Activated CD4-positive, alpha-beta T cell treated with anti-CD3 and anti-CD28 coated beads, Interleukin-2, amount 10 ng/mL, durations not matched to agents 7 days and 5 days (primary cell): ENCODE measurements at places on chromosomes 7 and 10. TPM values are rescaled to one million over a fixed set of nuclear protein-coding genes. Genes with fewer than 3 reads are reported as not detected.

DNA sequence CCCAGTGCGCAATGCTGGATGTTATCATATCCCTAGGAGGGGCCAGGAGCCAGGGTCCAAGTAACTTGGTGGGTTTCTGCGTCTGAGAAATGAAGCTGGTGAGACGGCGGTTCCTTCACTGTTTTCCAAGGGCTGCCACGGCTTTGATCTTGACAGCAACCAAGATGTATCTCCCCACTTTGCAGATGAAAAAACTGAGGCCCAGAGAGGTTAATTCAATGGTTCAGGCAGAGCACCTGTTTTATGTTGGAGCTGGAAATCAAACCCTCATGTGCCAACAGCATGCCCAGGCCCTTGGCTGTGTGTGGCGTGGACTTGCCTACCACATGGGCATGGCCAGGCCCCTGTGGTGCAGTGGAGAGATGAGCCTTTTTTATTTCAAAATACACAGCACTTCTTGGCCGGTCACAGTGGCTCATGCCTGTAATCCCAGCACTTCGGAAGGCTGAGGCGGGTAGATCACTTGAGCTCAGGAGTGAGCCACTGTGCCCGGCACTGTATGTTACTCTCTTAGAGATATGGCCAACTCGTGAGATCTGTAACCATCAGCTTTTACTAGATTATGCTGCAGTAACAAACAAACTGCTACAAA lies 225.2 kb upstream of the SH2B2 start:
- no peak for DNase-seq

- no peak for DNase-seq
These were observed 15.5 kb upstream of the LARP4B start for GRCh38 chr10:947051-947450.

GRCh38 chr10:114334301-114334700 lies 70.0 kb downstream of the AFAP1L2 start:
- no peak for DNase-seq

FAM25A gene
- not detected for total RNA-seq

DNA sequence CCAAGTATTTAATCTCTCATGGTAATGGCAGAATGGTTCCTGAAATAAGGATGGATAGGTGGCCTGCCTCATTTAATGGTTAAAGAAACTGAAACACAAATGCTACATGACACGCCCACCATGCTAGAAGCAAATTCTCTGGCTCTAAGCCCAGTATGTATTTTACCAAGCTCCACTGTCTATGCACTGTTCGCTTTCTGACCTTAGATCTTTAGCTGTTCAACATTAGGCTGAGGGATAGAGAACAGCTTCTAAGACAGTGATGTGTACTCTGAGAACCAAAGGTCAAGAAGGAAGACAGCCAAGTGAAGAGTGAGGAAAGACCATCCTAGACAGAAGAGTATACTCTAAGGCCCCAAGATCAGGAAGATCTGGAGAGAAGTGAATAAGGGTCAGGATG lies 26.6 kb downstream of the FAM3C start:
- DNase-seq: no peak

CUTC gene
- 20.2 TPM for total RNA-seq

- DNase-seq: no peak
These were observed 41.4 kb downstream of the GNA12 start for GRCh38 chr7:2802504-2803341.

DNTT gene
- not detected for total RNA-seq

DNA sequence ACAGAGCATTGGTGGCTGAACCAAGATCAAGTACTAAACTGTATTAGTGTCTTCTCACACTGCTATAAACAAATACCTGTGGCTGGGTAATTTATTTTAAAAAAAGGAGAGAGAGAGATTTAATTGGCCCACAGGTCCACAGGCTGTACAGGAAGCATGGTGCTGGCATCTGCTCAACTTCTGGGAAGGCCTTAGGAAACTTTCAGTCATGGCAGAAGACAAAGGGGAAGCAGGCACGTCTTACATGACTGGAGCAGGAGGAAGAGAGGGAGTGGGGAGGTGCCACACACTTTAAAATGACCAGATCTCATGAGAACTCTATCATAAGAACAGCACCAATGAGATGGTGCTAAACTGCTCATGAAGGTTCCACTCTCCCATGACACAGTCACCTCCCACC lies 95.2 kb upstream of the JCAD start:
- no peak for DNase-seq

DNA sequence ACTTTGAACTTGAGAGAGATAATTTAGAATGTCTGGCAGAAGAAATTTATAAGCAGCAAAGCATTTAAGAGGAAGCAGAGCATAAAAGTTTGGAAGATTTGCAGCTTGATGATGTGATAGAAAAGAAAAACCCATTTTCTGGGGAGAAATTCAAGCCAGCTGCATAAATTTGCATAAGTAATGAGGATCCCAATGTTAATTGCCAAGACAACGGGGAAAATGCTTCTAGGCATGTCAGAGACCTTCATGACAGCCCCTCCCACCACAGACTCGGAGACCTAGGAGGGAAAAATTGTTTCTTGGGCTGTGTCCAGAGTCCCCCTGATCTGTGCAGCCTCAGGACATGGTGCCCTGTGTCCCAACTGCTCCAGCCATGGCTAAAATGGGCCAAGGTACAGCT lies 263.6 kb upstream of the POT1 start:
- no peak for DNase-seq

DNA sequence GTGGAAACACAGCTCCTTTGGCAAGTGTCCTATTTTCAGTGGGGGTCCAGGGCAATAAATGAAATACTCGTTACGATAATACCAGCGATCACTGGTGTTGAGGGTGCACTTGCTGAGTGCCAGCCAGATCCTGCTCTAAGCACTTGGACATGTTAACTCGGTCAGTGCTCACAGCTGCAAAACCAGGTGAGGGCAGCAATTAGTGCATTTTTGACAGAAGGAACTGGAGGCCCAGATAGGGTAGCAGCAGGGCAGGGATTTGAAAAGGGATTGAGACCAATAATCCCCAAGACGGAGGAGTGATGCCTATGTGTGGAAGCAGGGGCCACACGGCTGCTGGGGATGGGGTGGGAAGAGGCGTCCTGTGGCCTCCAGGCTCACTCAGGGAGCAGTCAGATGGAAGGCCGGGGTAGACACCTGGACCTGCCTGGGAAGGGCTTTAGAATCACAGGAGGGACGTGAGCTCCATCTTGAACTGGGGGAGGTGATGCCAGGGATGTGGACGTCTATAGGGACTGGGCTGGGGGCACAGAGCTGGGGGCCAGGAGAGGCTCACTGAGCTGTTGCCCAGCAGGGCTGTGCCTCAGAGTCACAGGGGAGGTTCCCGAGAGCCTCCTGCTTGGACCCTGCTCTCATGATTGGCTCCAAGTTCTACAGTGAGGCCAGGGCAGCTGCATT lies 14.3 kb downstream of the PTPRE start:
- no peak for DNase-seq

- no peak for DNase-seq
These were observed 110.3 kb downstream of the MBL2 start for GRCh38 chr10:52662256-52662655.

- no peak for DNase-seq
These were observed 41.1 kb downstream of the VIPR2 start for GRCh38 chr7:159103382-159104187.

GRCh38 chr7:127673902-127674301 lies 21.9 kb downstream of the SND1 start:
- no peak for DNase-seq

EPO gene
- total RNA-seq: not detected

- no peak for DNase-seq
These were observed 500.6 kb upstream of the IGFBP3 start for GRCh38 chr7:46421441-46422230.

DNA sequence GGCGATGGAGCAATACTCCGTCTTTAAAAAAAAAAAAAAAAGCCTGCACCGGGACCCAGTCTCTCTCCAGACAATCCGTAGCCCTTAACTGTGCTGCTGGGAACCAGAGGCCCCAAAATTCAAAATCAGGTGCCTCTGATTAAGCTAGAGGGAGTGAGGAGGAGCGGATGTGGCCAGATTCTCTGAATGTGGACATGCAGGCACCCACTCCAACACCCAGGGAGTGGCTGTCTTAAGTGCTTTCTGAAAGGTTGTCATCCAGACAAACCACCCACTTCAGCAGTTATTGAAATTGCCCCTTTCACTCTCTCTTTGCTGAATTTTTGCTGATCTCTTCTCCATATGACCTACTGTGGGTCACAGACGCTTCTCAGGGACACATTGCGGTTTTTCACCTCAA lies 14.2 kb downstream of the NRP1 start:
- DNase-seq: no peak

DNA sequence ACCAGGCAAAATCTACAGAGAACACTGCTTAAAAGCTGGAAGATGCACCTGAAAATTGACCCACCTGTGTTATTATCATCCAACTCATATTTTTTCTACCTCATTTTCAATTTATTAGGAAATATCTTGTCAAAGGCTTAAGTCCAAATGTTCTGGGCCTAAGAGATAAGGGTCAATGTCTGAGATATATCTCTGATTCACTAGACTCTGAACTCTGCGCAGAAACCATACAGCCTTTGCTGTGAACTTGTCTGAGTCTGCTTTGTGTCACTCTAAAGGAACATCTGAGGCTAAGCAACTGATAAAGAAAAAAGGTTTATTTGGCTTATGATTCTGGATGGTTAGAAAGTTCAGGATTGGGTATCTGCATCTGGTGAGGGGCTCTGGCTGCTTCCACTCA lies 3.7 kb downstream of the PON1 start:
- no peak for DNase-seq

DNA sequence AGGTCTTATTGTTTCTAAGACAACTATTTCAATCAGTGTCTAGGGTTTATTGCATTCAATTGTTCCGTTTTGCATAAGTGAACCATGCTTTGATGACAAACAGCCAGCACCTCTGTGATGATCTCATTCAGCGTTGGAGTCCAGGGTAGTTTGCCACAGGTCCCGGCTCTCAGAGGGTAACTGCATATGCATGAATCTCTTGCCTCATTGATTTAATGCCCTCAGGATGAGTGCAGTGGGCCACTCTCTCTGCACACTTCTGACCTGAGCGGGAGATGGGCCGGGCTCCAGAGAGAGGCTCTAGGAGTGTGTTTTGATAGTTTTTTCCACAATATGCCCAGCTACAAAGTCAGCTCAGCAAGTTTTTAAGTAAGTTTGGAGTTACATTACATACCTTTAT lies 83.9 kb downstream of the HECW1 start:
- DNase-seq: no peak

- DNase-seq: no peak
These were observed 224.6 kb downstream of the RELN start for GRCh38 chr7:103764901-103765300.

DNA sequence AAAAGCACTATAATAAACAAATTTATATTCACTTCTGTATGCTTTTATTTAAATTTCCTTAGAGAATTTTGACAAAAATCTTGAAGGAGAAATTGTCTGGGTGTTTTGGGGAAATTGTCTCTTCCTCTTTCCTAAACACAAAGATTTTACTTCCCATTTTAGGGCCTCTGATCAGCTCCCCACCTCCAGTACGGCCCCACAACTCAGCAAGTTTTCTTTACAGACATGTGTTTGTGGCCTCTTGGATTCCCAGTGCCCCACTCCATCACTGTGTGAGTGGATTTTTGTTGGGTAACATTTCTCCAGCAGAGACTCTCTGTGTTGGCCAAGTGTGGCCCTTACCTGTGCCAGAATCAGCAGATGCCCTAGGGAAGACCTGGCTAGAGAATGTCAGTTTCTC lies 182.8 kb upstream of the CDC14C start:
- no peak for DNase-seq

DNA sequence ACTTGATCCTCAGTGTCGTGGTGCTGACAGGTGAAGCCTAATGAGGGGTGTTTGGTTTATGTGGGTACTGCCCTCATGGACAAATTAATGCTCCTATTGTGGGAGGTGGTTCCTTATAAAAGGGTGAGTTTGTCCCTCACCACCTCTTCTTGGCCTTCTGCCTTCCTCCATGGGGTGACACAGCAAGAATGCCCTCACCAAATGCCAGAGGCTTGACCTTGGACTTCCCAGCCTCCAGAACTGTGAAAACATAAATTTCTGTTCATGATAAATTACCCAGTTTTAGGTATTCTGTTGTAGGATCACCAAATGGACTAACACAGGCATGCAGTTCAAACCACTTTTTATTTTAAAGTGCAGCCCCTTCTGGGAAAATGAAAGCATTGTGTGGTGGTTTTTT lies 39.4 kb downstream of the BAMBI start:
- DNase-seq: no peak

- DNase-seq: no peak
These were observed 103.3 kb upstream of the DIP2C start for GRCh38 chr10:792792-793100.

GRCh38 chr10:74880041-74880440 lies 53.6 kb downstream of the KAT6B start:
- DNase-seq: no peak

DNA sequence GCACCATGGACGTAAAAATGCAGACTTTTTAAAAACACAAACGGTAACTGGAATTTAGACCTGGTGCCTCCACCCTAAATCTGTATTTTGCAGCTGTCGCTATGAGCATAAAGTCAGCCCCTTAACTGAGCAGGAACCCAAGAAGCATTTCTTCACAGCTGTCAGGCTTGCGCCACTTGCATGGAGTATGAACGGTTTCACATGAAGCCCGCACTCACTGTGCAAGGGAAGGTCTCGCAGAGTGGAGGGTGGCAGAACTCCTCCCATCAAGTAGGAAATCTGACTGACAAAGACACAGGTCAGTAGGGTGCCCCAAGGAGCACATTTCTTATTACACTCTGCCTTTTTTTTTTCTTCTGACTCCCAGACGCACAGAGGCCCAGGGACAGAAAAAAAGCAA lies 58.5 kb downstream of the ELMO1 start:
- DNase-seq: no peak

DNA sequence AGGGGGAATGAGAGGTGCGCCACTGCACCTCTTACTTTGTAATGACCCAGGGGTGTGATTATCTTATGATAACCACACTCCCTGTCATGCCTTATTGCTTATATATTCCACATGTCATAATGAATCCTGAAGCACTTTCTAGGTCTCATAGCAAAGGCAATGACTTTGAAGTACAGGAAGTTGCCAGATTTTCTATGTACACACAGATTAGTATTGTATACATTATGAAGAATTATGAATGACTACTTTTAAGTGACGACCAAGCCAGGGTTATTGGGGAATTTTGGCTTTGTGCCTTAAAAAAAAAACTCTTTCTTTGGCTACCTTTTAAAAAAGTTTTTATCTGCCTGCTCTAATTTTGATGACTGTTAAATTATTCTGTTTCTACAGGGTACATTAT lies 269.6 kb downstream of the MDFIC start:
- no peak for DNase-seq

GRCh38 chr7:26440233-26441001 lies 148.8 kb downstream of the SNX10 start:
- DNase-seq: no peak

- no peak for DNase-seq
These were observed 14.7 kb upstream of the TNS3 start for GRCh38 chr7:47596502-47597202.

- DNase-seq: no peak
These were observed 30.0 kb upstream of the PRKAR1B start for GRCh38 chr7:756928-757560.

GRCh38 chr10:48894911-48895802 lies 44.5 kb downstream of the LRRC18 start:
- DNase-seq: no peak
